ENCODE measurements at places on chromosomes 11 and 22. TPM values are rescaled to one million over a fixed set of nuclear protein-coding genes. Genes with fewer than 3 reads are reported as not detected.

DNA sequence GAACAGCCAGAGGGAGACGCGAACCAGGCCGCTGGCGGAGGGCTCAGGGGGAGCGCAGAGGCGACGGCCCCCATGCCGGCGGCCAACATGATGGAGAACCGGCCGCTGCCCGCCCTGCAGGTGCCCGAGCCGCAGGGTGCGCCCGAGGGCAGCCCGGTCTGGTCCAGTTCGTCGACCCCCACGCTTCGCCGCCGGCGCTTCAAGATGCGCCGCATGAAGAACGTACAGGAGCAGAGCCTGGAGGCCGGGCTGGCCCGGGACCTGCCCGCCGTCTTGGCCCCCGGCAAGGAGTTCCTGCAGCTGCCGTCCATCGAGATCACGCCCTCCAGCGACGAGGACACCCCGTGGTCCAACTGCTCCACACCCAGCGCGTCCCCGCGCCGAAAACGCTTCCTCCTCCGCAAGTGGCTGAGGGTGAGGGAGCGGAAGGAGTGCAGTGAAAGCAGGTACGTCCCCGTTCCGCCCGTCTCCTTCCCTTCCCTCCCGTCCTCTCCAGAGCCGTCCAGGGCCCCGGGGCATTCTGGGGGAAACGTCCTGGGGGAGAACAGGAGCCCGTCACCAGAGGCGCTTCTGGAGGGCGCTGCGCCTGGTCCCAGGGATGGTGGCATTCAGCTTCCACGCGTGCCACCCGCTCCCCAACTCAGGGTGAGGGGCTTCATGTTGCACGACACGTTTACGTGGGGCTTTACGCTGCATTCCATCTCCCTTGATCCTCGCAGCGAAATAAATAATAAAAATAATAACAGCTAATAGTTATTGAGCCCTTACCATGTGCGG is 840 bp downstream of the GRAMD1B start:
- DNase-seq, result peak; percentile 66

DNA sequence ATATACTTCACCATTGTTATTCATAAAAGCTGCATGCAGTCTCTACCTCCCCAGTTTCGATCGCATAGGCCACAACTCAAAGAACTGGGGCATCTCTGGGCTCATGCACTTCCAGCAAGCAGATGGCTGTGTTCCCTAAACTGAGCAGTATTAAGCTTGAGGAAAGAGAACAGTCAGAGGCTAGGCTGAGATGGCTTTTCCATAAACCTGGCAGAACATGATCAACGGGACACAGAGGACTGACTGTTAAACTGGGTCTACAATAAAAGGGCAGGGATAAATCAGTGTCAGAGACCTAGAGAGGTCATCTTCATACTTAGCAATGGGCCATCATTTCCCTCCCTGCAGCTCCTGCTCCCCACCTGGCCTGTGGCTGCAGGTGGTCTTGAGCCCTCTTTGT is 171.0 kb upstream of the NECTIN1 start:
- no peak for DNase-seq

GRCh38 chr11:22702031-22702430 is 35.6 kb downstream of the GAS2 start:
- no peak for DNase-seq

DNA sequence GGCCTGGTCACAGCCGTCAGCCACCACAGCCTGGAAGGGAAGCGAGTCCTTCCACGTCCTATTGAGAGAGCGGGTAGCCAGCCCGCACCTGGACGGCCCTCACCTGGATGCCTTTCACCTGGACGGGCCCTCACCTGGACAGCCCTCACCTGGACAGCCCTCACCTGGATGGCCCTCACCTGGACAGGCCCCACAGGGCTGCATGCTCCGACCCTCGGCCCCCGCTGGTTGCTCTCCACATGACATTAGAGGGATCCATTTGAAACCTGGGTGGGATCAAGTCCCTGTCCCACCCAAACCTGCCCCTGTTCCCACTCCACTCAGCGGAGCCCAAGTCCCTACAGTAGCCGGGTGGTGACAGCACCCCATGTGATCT is 3.7 kb downstream of the C1QTNF6 start:
- DNase-seq, result no peak

DNA sequence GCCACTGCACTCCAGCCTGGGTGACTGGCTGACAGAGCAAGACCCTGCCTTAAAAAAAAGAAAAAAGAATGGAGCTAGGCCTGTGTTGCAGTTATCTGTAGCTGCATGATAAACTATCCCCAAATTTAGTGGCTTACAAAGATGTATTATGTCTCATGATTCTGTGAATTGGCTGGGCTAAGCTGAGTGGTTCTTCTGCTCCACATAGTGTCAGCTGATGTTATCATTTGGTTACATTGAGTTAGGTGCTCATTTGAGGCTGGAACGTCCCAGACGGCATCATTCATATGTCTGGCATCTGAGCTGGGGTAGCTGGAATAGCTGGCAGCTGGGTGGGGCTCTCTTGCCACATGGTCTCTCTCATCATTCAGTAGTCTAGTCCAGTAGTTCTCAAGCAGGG is 8.2 kb upstream of the ASCC2 start:
- no peak for DNase-seq

KRTAP5-11 gene
- total RNA-seq, result not detected
